ENCODE measurements at places on chromosomes 2 and 18.

- DNase-seq: no peak
Measured at GRCh38 chr18:41982942-41983660, 28.1 kb downstream of the PIK3C3 start.

DNA sequence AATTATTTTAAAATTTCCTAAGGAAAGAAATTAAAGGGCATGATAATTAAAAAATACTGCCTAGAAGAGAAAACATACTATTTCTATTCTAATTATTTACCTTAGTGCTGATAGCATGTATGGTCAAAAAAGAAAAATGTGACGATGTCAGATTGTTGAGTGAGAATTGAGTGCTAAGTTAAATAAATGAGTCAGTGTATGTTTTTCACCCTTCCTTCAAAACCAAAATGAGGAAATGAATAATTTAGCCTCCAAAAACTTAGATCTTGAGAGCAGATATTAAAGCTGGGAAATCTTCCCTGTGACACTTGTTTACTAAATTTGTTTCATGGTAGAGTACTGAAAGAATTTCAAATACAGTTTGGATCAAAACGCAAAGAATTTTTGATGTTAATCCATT lies 58.6 kb upstream of the NYAP2 start:
- DNase-seq: no peak

DNA sequence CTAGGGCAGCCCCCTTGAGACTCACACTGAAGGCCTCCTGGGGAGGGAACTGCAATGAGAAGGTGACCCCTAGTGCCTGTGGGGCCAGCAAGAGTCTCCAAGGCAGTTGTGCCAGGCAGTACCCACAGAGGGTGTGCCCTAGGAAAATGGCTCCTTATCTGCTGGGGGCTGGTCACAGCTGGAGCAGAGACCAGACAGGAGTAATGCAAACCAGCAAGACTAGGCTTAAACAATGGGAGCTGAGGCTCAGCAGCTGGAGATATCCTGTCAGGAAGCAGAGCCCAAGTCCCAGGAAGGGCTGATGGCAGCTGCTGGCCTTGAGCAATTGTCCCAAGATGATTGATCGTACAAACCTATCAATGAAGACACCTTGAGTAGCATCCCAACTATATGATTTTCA lies 26.8 kb upstream of the E2F6 start:
- DNase-seq: no peak

GRCh38 chr2:121907928-121908327 lies 152.5 kb downstream of the TSN start:
- DNase-seq: peak; percentile 11

GRCh38 chr2:81872006-81872405 lies 1567.5 kb upstream of the LRRTM1 start:
- no peak for DNase-seq

GRCh38 chr18:22282311-22283115 lies 113.1 kb downstream of the GATA6 start:
- DNase-seq: no peak

- no peak for DNase-seq
Measured at GRCh38 chr18:69895066-69896047, 52.3 kb downstream of the CD226 start.

DNA sequence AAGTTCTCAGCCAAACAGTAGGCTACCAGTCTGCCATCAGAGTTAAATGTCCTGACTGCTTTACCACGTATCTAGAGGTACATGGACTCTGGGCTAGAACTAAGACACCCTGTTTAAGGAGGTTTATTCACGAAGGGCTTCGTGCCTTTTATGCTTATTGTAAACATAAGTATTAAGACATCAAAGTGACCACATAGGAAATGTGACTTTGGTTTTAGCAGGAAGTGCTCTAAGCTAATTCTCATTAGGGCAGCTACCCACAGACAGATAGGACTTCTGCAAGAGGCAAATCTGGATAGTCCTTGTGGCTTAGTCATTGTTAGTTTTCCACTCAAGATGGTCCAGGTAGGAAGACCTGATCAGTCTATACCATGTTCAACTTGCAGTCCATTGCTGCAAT lies 233.3 kb upstream of the MGAT5 start:
- DNase-seq: no peak

- DNase-seq: no peak
Measured at GRCh38 chr2:74746480-74746879, 87.4 kb upstream of the HK2 start.

DNA sequence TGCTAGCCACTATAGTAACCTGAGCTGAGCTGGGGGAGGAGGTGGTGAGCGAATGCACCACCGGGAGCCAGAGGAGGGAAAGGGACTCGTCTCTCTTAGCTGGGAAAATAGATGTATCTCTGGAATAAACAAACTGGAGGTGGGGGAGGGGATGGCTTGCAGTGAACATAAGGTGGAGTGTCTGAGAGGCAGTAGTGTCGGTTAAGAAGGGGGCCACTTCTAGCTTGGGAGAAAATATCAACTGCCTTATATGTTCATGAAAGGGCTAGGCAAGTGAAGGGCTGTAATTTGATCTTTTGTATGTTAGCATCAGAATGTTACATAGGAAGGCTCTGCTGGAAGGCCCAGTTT lies 2.2 kb downstream of the SETBP1 start:
- DNase-seq: peak; percentile 13

DNA sequence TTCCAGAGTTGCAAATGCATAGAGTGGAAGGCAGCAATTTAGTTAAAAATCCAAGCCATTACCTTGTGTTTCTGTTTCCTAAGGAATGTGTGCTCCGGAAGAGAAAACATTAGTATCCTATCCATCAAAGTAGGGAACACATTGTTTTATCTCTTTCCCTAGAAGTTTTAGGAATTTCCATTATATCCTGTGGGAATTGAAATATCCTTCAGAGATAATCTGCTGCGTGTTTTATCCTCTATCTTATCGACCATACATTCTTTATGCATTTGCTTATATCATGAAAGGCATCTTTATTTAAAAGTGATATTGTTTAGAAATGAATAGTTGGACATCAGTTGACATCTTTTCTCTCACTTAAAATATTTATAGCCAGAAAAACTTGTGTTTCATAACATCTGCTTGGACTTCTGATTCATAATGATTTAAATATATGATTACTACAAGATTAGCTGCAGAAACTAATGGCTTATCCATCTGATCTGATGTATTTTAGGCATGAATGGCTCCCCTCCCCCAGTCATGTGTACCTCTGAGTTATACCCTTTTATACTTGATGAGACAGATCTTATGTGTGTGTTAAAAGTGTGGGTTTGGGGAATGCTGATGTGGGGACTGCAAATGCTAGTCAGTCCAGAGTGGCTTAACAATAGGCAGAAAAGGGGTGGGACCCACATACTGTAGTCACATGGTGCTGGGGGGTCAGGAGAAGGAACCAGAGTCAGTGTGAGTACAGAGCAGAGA lies 136.2 kb upstream of the ARHGAP28 start:
- no peak for DNase-seq

DNA sequence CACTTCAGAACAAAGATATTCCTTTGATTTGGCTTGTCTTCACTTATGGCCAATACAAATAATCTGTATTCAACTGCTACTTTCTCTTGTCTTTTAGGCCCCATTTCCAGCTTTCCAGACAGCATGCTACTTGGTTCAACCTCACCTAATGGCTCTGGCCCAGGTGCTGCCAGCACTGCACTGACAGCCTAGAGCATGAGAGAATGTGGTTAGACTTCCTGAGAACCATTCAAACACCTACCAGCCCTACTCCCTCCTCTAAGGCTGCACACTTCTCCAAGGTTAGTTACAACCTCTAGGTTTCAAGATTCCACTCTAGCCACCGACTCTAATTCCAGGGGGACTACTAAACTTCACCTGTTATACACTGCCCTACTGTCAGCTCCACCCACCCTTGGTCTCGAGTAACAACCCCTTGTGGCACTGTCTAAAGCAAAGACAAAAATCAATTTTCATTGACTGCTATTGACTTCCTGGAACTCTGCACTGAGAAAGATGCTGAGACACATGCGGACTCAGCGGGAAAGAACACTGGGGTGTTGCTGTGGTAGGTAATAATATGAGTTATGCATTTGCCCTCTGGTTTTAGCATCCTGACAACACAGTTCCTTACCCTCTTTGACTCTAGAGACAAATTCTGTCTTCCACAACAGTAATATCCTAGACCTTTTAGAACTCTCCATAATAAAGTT lies 38.2 kb downstream of the PLEKHM3 start:
- no peak for DNase-seq

GRCh38 chr2:172588931-172589330 lies 33.0 kb downstream of the PDK1 start:
- DNase-seq: no peak

- DNase-seq: no peak
Measured at GRCh38 chr2:171531291-171531690, 9.0 kb downstream of the CYBRD1 start.

DNA sequence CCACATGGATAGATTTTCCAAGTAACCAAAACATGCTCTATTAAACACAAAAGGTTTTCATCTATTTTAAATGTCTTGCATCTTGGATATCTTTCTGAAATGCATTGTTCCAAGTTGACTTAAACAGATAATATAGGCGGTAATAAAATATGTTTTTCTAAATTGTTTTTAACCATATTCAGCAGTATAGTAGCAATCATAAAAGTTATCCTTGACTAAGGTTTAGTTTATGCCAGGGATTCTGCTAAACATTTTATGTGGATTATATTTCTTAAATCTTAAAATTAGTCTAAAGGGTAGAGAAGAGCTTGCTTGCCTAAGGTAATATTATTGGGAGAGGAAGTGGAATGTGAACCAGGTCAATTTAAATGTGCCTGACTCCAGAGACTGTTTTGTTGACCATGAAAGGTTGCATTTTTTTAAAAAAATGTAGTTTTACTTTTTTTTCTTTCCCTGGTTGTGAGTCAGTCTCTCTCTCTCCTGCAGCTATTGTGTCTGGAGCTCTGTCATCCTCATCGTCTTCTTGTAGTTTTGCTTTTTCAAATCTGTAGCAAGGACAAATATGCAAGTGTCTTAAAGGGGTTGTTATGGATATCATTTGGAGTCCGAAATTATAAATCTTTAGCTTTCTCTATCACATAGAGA lies 309.1 kb upstream of the COL3A1 start:
- no peak for DNase-seq

GRCh38 chr2:46683541-46683940 lies 204.2 kb downstream of the TMEM247 start:
- no peak for DNase-seq

- no peak for DNase-seq
Measured at GRCh38 chr2:189221811-189222467, 42.4 kb upstream of the COL5A2 start.

DNA sequence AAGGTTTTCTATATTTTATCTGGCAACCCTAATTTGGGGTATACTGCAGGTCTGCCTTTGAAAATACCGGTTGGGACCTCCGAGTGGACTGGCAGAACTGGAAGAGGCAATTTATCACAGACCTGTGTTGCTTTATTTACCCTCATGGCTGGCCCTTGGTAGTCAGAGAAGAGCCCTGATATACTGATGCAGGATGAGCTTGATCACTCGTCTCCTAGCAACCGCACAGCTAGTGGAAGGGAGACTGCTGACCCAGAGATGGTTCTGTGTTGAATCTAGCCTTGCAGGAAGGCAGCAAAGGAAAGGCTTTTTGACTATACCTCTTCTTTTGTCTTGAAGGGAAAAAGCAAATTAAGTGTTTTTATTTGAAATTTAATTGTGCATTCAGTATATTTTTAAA lies 154.7 kb downstream of the EML6 start:
- DNase-seq: no peak

DNA sequence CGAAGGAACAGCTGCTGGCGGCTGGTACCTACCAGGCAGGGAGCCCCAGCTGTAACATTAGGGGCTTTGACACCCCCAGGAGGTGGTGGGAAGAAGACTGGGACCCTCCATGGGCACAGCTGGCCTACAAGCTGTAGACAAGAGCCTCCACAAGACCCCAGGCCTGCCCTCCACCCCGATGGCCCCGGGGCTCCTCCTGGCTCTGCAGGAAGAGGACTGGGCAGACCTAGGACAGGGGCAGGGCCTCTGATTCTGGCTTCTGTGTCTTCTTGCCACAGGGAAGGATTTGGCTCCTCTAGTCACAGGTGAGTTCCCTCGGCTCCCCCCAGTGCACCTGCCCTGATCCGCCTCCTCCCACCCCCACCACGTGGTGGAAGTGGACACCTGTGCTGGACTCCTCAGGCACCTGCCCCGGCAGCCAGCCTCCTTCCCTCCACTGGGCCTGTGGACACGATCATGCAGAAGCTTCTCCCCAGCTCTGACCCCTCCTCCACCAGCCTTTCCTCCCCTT lies 53.4 kb upstream of the ODC1 start:
- DNase-seq: no peak

DNA sequence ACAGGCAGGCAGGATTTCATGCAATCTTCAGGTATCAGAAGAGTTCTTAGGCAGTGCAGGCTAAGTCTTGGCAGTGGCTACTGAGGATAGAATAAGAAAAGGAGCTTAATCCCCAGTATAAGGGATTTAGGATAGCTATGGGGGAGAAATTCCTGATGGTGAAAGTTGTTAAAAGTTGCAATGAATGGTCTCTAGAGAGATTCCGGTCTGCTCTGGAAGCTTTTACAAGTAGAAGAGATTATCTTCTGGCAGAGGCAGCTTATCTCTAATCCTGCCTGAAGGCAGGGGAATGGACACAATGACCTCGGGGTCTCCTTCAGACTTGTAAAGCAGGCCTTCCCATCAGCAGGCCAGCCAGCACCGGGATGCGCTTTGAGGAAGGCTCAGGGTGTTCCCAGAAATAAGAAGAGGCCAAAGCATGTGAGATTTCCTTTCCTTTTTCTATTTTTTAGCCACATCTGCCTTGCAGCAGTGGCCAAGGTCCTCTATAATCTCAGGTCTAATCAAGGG lies 253.9 kb upstream of the KLHL29 start:
- no peak for DNase-seq

DNA sequence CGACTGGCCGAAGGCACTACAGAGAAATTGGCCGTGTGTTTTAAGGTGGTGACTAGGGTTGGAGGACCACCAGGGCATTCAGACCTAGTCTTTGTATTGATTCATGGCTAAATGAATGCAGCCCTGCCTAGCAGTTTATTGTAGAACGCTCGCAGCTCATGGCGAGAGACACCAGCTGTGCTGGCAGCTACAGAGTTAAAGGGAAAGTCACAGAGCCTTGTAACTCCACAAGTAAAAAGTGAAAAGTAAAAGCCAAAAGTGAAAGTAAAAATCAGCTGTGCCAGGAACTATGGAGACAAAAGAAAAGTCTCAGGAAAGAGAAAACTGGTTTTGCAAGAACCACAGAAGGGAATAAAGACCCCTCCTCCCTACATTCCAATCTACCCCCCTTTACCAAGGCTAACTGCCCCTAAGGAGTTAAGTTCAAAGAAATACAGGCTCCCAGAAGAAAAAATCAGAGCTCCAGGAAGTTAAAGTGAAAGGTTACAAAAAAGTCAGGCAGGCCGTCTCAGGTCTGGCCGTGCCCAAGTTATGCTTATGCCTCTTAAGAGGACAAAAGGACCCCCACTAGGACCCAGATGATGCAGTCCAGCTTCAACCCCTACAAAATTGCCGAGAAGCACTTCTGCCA lies 46.4 kb upstream of the SELENOI start:
- DNase-seq: no peak

DNA sequence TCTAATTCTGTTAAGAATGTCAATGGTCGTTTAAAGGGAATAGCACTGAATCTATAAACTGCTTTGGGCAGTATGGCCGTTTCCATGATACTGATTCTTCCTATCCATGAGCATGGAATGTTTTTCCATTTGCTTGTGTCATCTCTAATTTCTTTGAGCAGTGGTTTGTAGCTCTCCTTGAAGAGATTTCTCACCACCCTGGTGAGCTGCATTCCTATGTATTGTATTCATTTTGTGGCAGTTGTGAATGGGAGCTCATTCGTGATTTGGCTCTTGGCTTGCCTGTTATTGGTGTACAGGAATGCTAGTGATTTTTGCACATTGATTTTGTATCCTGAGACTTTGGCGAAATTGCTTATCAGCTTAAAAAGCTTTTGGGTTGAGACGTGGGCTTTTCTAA lies 38.3 kb upstream of the WDR75 start:
- no peak for DNase-seq

GRCh38 chr18:3689091-3689490 lies 239.1 kb downstream of the TGIF1 start:
- DNase-seq: no peak

Data from NCI-H1436 treated with DMSO at 0.1 percent for 48 hours (cell line).